ENCODE measurements at places on chromosomes 4 and X.

DNA sequence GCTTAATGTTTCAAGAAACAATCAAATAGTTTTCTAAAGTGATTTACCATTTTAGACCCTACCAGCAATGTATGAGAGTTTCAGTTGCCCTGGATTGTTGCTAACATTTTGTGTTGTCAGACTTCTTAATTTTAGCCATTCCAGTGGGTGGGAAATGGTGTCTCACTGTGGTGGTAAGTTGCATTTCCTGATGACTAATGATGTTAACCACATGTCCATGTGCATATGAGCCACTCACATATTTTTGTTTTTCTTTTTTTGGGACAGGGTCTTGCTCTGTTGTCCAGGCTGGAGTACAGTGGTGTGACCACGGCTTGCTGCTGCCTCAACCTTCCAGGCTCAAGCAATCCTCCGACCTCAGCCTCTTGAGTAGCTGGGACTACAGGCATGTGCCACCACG, 48.3 kb downstream of the MED28 start:
- no peak for DNase-seq

- no peak for DNase-seq
Measured at GRCh38 chrX:9867753-9868152, 81.5 kb downstream of the SHROOM2 start.

DNA sequence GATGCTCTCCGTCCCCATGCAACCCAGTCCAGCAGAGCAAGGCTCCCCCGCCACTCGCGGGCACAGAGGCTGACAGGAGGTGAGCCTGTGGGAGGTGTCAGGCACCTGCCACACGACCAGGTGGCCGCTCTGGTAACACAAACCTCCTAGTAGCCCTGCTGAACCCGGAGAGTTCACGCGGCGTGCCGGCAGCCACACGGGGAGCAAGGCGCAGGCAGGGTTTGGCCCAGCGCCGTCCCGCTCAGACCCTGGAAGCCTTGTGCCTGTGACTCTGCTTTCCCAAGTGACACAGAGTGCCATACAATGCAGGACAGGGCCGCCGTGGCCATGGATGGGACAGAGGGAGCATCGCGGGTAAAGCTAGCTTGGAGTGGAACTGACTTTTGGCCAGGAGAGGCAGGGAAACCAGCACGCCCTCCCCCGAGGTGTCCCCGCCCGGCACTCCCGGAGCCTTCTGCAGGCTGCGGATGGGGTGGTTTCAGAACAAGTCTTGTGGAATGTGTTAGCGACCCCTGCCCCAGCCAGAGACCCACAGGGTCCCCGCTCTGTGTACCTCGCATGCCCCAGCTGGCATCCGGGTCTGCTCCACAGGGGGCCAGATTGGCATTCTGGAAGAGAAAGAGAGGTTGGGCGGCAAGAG, 44.7 kb upstream of the AFAP1 start:
- DNase-seq, result no peak

DNA sequence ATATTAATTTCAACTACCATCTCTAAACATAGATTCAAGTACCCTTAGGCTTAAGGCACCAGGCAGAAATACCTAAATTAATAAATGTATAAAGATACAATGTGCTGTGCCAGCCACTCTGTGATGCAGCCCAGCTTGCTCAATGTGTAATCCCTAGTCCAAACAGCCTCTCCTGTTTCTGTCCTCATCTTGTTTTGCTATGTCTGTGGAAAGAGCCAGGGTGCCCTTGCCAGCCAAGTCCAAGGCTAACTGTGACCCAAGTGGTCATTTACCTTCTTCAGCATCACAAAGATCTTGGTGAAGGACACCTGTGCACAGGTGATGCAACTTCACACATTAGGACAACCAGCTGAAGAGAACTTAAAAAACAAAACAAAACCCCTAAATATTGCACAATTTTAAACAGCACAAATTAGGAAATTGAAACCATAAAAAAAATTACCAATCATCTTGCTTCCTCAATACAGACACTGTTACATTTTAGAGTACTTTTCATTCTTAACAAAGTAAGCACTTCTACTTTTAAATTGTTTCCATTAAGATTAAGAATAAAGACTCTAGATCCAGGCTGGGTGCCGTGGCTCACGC, 89.6 kb downstream of the C4orf51 start:
- no peak for DNase-seq

- no peak for DNase-seq
Measured at GRCh38 chr4:57193209-57193810, 83.1 kb upstream of the IGFBP7 start.

DNA sequence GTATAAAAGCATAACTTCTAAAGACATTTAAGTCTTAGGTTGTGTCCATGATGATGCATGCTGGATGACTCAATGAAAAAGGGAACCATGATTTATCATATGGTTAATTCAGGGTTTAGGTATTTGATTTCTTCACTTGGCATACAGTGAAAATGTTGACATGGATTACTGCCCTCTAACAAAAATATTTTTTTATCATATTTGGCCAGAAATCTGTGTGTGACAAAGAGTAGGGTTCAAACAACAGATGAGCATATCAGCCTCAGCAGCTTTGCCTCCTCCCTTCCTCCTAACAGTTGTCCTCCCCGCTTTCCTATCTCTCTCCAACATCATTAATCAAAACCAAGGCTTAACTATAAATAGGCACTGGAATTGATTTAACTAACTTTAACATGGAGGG, 46.3 kb downstream of the ARHGAP6 start:
- DNase-seq, result no peak

GRCh38 chr4:65893271-65893670, 223.0 kb upstream of the EPHA5 start:
- DNase-seq, result no peak

- no peak for DNase-seq
Measured at GRCh38 chr4:180784940-180785339, 1458.3 kb upstream of the TENM3 start.

GRCh38 chrX:117996918-117997480, 119.6 kb downstream of the KLHL13 start:
- no peak for DNase-seq

DNA sequence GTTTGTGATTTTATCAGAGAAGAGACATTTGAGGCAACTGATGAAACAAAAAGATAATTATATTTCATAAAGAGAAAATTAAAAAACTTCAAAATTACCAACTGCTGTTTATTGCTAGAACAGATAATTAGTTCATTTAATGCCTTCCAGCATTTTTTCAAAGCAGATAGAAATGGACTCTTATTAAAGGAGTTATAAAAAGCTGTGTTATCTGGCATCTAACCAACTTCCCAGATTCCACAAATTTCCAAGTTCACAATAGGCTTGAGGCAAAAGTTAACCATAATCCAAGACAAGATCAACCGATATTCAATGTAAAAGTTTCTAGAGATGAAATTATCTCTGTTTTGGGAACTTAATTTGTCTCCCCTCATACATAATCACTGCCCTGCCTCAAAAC, 152.4 kb downstream of the TSPAN5 start:
- DNase-seq, result no peak
